Naive thymus-derived CD8-positive, alpha-beta T cell (primary cell): ENCODE measurements at places on chromosomes 16 and 17.

- DNase-seq = no peak
These were observed 83.0 kb downstream of the ANKRD11 start for GRCh38 chr16:89407282-89407924.

- no peak for DNase-seq
These were observed 225.5 kb downstream of the STX8 start for GRCh38 chr17:9350080-9350479.

DNA sequence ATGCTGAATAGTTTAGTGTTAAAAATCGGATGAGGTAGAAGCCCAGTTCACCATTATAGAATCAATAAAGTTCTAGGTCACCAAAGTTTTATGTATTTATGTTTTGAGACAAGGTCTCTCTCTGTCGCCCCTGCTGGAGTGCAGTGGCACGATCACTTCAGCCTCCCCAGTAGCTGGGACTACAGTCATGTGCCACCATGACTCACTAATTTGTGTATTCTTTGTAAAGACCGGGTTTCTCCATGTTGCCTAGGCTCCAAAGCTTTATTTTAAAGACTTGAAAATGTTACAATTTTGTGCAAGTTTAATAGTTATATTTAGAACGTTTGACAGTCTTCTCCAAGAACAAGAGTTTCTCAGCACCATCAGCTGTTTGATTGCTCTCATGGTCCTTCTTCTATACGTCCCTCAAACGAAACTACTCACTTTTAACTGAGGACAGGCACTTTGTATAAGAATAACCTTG, 32.1 kb downstream of the NDE1 start:
- peak; percentile 12 for DNase-seq

DNA sequence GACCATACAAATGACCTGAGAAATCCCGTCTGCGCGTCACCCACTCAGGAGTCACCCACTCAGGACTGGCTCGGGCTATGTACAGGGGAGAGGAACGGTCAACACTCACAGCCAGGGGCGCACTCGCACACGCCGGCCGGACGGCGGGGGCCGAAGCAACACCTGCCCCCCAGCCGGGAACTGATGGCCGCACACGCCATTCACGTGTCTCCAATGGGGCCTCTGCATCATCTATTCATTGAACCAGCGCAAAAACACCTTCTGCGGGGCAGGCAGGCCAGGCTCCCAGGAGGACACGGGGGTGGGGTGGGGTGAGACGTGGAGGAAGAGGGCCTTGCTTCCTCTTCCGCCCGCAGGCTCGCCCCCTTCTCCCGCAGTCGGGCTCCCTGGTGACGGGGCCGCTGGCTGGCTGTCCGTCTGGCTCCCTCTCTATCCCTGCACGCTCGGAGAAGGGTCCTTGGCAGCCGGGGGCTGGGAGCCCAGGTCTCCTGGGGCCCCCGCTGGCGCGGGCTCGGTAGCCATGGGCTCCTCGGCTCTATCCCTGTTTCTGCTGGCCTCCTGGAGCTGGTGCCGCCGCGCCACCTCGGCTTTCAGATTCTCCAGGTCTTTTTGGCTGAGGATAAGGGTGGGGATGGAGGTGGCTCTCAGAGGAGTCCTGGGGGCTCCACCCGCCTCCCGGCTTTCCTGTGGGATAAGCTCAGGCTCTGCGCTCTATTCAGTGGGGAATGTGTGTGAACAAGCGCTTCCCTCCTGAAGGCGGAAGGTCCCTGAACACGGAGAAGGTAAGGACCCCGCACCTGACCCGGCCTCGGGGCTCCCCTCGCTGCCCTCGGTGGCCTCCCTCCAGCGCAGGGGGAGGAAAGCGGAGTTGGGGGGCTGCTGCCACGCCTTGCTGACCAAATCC, 21.1 kb downstream of the CLUH start:
- no peak for DNase-seq

DNA sequence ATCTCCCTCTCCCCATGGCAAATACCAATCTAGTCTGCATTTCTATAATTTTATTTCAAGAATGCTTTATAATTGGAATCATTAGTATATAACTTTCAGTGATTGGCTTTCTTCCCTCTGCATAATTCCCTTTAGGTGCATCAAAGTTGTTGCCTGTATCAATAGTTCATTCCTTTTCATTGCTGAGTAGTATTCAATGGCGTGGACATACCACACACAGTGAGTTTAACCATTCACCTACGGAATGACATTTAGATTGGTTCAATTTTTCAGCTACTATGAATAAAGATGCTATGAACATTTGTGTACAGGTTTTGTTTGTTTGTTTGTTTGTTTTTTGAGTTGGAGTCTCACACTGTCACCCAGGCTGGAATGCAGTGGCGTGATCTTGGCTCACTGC, 9.7 kb downstream of the OTOA start:
- DNase-seq = no peak

DNA sequence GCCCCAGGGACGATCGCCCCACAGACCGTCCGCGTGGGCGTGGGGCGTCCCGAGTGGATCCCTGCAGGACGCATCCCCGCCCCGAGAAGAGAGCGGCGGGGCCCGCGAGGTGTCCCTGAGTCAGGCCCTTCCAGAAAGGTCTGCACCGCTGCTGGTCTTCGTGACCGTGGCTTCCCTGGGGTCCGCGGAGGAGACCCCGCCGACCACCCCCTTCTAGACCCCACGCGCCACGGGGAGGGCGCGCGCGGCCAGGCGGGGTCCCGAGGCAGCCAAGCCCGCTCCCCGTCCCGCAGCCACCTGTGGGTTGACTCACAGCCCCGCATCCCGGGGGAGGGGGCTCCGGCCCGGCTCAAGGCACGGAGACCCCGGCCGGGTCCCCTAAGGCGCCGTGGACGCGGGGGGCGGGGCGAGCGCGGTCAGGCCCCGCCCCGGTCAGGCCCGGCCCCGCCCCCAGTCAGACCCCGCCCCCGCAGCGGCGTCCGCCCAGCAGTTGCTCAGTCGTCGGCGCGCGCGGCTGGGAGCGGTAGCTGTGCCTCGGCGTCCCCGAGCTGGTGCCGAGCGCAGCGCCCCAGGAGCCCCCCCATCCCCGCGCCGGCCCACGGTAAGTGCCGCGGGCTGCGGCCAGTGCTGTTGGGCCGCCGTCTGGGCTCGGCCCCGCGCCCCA, at the start of gene BAIAP3:
TSS of gene BAIAP3 (plus strand) at position 497 of the 664 bp plus-strand sequence. CDS start 4,905 bp downstream, outside the sequence.
- peak; percentile 42 for DNase-seq

DNA sequence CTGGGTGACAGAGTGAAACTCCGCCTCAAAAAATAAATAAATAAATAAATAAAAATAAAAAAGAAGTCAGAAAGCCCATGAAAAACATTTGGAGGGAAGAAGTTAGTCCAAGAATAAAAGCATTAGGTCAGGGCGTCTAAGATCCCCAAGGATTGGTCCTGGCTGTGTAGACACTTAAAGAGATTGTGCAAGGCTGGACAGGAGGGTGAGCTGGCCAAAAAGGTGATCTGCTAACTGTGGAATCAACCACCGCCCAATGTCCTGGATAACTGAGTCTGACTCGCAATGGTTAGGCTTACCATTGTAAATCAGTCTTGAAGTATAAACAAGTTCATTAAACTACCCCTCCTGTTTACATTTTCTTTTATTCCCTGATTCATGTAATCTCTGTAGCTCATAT, 8.8 kb upstream of the ABCA8 start:
- DNase-seq = no peak

GRCh38 chr17:65538675-65539529, 22.5 kb downstream of the AXIN2 start:
- peak; percentile 36 for DNase-seq

DNA sequence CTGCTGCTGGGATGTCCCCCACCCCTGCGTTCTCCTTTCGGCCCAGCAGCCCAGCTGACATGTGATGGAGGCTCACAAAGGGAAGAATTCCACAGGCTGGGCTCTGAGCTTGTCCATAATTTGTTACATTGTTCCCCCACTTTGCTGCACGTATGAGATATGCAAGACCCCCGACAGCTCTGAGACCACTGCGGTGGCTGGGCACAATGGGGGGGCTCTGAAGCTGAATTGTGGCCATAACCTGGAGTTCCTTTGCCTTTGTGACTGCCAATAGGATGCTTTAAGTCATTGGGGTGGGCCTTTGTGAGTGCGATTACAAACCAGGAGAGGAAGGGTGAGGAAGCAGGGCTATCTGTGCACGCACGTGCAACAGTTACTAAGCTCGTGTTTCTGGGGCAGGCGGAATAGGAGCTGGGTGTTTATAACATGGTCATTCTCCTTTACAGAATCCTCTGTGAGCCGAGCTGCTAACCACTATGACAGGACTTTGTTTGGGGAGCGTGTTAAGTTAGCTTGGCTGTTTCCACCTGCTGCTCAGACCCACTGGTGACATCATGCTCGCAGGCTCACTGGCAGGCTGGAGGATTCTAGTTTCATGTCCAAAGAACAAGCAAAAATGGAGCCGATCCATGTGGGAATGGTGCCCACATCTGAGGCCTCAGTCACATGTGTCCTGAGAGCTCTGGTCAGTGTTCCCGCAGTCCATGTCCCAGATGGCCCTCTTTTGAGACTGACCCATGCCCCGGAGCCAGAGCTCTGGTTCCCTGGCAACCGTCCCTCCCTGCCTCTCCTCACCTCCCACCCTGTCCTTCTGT, 208.3 kb upstream of the SALL1 start:
- no peak for DNase-seq

GRCh38 chr17:38898812-38899348, 26.5 kb upstream of the LASP1NB start:
- peak; percentile 86 for DNase-seq

GRCh38 chr17:2213291-2213960, 90.2 kb downstream of the SMG6 start:
- no peak for DNase-seq

DNA sequence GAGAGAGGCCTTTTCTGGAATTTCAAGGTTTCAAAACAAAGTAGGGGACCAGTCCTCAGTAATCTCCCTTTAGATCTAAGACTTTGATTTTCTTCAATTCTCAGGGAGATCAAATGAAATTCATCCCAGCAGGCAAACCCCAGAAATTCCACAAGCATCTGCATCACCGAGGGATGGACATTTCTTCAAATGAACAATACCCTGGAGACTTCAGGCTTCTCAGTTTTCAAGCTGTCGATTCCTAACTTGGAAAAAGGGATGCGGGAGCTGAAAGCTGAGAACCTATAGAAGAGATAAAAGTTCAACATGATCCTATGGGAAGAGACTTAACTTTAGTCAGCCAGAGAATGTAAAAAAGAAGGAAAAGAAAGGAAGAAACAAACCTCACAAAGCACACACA, 296.9 kb upstream of the CDH5 start:
- no peak for DNase-seq

- DNase-seq = no peak
These were observed 121.9 kb downstream of the FOXL1 start for GRCh38 chr16:86700046-86700945.

GRCh38 chr16:85169333-85170065, 57.2 kb upstream of the CIBAR2 start:
- DNase-seq = no peak

DNA sequence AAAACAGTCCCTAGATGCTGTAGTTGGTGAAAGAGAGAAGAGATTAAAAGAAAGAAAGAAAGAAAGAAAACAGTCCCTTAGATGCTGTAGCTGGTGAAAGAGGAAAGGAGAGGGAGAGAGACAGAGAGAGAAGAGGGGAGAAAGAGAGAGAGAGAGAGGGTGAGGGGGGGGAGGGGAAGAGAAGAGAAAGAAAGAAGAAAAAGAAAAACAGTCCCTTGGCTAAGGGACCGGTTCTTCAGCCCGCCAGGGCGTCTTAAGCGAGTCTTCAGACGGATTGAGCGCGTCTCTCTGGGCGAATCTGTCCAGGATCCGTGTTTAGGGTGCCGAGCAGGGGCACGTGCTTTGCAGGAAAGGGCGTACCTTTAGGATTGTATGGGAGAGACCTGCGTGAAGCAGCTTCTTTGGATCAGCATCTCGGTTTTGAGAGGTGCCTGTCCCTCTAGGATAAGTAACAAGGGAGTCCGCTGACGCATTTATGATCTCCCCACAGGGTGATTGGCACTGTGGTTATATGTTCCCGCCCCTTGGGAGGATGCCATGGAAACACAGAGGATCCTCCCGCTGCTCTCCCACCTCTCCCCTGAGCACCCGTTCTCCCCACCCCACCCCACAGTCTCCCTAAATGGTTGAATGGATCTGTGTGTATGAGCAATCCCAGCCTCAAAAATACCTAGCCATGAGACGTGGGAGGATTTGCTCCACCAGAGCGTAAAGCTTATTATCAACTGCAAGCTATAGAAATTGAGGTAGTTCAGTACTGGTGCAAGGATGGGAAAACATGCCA, 16.7 kb downstream of the GNGT2 start:
- DNase-seq = no peak

DNA sequence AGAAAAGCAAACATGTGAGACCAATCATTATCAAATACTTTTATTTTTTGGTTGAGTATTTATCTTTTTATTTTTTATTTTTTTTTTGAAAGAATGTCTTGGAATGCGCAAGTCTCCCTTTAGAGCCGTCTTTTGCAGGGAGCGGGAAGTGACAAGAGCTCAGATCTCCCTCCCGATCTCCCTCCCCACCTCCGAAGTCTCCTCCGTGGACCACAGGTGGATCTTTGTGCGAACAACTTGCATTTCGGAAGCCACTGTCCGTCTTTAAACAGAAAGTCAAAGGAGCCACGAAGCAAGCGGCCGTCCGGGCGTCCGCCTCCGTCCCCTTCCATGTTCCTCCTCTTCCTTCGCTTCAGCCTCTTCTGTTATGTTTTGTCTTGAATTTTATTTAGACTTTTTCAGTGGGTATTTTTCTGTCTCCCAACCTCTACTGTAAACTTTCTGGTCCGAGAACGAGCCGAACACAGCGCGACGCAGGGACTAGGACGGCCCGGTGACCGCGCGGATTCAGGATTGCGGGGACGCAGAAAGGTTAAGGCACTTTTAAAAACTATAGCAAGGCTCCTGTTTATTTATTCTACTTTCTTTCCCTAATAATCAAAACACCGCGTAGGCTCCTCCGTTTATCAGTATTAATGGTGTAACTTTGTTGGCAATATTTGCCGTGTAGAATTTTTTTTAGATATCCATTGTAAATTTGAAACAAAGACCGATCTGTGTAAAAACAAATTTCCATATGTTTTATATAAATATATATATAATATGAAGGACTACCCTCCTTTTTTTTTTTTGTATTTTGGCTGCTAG, 3.3 kb downstream of the FOXF1 start:
- DNase-seq = no peak

DNA sequence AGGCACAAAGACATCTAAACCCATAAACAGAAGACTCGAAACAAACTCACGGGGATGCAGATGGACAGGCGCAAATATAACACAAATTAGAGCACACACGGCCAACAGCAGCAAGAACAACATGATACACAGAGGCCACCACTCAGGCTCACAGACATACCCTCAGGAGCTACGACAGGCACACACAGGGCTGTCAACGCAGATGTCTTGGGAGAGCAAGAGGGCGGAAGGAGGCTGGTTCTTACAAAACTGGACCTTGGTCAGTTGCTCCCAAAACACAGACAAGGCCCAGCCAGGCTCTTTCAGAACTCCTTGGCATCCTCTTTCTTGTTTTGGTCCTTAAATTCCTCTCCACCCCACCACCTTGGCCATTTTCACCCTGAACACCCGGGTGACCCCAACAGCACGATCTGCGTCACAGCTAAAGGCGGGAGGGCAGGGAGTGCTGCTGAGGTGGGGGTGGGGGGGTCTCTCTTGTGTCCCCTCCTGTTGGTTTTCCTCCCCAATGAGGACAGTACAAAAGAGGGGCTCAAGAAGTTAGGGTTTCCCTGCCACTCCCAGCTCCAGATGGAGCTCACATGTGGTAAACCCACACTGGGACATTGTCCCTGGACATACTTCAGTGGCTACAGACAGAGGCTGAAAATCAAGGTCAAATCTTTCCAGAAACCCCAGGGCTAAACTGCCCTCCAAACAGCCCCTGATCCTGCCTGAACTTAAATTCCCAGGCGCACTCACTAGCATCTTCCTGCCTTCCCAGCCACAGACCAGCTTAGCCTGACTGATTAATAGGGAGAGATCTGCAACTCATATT, 221.3 kb downstream of the C16orf78 start:
- DNase-seq = no peak
